Gastrocnemius medialis (tissue), 4 donors: ENCODE measurements at places on chromosomes 1 and 21.

GRCh38 chr1:75731881-75732280, 7.4 kb downstream of the ACADM start:
- no peaks in the 10 kb centered on the region for H3K27me3 ChIP-seq
- H3K4me1 ChIP-seq, result peaks cover 36% of the 10 kb centered on the region
- no peak overlapping the region for H3K4me3 ChIP-seq
- no peak for DNase-seq
- peak overlapping the region; percentile 71 for H3K27ac ChIP-seq

GRCh38 chr1:53507116-53507820, 48.1 kb downstream of the DMRTB1 start:
- no peaks in the 10 kb centered on the region for H3K36me3 ChIP-seq
- DNase-seq, result no peak
- no peaks in the 10 kb centered on the region for H3K4me1 ChIP-seq
- no peaks in the 10 kb centered on the region for H3K27me3 ChIP-seq
- H3K4me3 ChIP-seq, result no peak overlapping the region

GRCh38 chr1:67719329-67720196, 34.6 kb downstream of the GADD45A start:
- H3K4me3 ChIP-seq, result no peak overlapping the region
- H3K27me3 ChIP-seq, result no peaks in the 10 kb centered on the region

DNA sequence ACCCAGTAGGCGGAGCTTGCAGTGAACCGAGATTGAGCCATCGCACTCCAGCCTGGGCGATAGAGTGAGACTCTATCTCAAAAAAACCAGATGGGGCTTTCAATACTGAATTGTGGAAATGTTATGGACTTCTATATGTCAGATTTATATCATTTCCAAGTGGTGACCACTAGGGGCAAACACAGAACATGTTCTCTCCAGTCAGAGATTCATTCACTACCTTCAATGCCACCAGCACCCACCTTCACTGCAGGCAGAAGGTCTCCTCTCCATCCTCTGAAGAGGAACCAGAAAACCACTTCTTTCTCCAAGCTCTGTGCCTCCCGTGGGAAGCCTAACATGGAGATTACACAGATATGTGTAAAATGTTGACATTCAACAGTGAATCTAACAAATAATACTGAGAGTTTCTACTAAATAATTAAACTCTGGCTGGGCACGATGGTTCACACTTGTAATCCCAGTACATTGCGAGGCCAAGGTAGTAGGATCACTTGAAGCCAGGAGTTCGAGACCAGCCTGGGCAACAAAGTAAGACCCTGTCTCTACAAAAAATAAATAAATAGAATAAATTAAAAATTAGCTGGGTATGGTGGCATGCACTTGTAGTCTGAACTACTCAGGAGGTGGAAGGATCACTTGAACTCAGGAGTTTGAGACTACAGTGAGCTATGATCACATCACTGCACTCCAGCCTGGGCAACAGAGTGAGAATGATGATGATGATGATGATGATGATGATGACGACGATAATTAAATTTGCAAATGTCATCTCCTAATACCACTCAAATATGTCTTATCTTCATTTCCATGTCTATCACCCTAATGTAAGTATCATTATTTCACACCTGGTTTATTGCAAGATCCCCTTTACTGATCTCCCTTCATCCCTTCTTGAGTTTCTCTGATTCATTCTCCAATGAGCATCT, 151.1 kb downstream of the ZNF281 start:
- no peaks in the 10 kb centered on the region for H3K36me3 ChIP-seq
- no peak for DNase-seq
- H3K4me1 ChIP-seq, result no peaks in the 10 kb centered on the region
- no peak overlapping the region for H3K4me3 ChIP-seq
- no peaks in the 10 kb centered on the region for H3K27me3 ChIP-seq

DNA sequence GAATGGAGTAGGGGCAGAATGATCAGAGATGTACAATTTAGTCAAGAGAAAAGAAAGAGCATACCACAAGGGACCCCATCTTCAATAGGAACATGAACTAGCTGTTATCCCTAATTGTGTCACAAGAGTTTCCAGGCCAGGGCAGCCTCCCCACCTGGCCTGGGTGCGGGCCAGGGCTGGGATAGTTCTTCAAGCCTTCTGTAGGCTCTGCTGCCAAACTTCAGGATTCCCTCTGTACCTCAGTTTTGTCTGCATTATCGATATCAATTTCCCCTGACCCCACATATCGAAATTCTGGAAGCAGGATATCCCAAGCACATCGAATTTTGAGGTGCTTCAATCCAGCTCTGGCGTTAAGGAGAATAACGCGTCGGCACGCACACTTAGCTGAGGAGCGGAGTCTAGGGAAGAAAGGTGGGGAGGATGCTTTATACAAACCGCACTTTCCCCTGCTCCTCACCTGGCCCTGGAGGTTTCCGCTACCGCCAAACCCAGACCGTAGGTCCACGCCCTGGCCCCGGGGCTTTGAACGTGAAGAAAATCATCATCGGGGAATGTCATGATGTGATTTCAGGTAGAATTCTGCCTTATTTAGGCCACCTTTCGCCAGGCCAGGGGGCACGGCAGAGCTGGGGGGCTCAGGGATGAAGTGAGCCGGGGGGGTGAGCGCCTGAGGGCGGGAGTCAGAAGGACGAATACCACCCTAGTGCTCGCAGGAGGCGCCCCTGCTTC, 7.4 kb downstream of the HLX start:
- DNase-seq, result no peak

- peaks cover 4% of the 10 kb centered on the region for H3K36me3 ChIP-seq
- H3K27ac ChIP-seq, result no peak overlapping the region
- DNase-seq, result no peak
- no peak overlapping the region for H3K4me3 ChIP-seq
These were observed 14.7 kb downstream of the CAPZA1 start for GRCh38 chr1:112634367-112634766.

DNA sequence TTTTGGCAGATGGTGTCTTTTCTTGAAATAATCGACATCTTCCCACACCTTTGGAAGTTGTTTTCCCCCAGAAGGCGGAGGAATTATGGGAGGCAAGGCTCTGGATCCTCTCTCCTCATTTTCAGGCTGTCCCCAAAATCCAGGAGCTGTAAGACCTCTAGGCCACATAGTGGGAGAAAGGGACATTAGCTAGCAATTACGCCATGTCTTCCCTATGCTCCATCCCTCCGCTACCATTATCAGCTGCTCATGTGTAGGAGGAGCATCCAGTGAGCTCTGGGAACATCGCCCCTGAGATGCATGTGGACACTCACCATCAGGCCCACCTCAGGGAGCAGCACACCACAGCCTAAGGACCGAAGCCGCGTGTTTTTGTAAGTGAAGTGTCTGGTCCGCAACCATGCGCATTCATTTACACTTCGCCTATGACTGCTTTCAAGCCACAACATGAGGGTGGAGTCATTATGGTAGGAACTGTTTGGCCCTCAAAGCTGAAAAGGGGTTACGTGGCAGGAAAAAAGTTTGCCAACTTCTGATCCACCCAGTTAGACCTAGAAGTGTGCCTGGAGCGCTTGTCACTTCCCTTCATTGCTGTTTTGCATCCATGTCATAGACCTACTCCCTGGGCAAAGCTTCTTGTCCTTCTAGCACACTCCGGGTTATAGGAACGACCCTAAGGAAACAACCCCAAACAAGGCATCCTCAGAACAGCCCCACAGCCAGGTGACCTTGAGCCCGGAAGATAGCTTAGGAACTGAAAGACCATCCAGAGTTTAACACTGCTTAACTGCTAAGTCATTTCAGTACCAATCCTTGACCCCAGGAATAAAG, 85.5 kb downstream of the C1orf94 start:
- H3K27ac ChIP-seq, result no peak overlapping the region
- H3K4me1 ChIP-seq, result no peaks in the 10 kb centered on the region
- no peaks in the 10 kb centered on the region for H3K36me3 ChIP-seq
- H3K4me3 ChIP-seq, result no peak overlapping the region
- no peak for DNase-seq

- H3K36me3 ChIP-seq, result no peaks in the 10 kb centered on the region
- no peak for DNase-seq
- no peak overlapping the region for H3K27ac ChIP-seq
- H3K4me3 ChIP-seq, result no peak overlapping the region
These were observed 22.7 kb upstream of the DYNLT5 start for GRCh38 chr1:66729523-66729922.

- no peak overlapping the region for H3K27ac ChIP-seq
- H3K36me3 ChIP-seq, result no peaks in the 10 kb centered on the region
- H3K4me3 ChIP-seq, result no peak overlapping the region
These were observed 717.5 kb downstream of the RWDD3 start for GRCh38 chr1:95951371-95952102.

GRCh38 chr1:26701995-26702679, 6.3 kb downstream of the ARID1A start:
- peak overlapping the region; percentile 71 for H3K27ac ChIP-seq
- H3K27me3 ChIP-seq, result no peaks in the 10 kb centered on the region
- no peak for DNase-seq
- no peaks in the 10 kb centered on the region for H3K36me3 ChIP-seq

- no peak overlapping the region for H3K27ac ChIP-seq
- no peaks in the 10 kb centered on the region for H3K4me1 ChIP-seq
- H3K27me3 ChIP-seq, result no peaks in the 10 kb centered on the region
- no peaks in the 10 kb centered on the region for H3K36me3 ChIP-seq
- no peak for DNase-seq
These were observed 29.5 kb upstream of the LAMC1 start for GRCh38 chr1:182993746-182994145.

- H3K36me3 ChIP-seq, result no peaks in the 10 kb centered on the region
- H3K27me3 ChIP-seq, result no peaks in the 10 kb centered on the region
- H3K4me1 ChIP-seq, result no peaks in the 10 kb centered on the region
- no peak for DNase-seq
- H3K27ac ChIP-seq, result no peak overlapping the region
- no peak overlapping the region for H3K4me3 ChIP-seq
These were observed 5.7 kb upstream of the ZNF697 start for GRCh38 chr1:119653839-119654170.

- H3K4me3 ChIP-seq, result no peak overlapping the region
- H3K27ac ChIP-seq, result no peak overlapping the region
- no peaks in the 10 kb centered on the region for H3K4me1 ChIP-seq
- peaks cover 17% of the 10 kb centered on the region for H3K27me3 ChIP-seq
- DNase-seq, result no peak
These were observed 1.4 kb downstream of the ELAVL4 start for GRCh38 chr1:50110151-50110550.

GRCh38 chr1:81432059-81432458, 368.7 kb upstream of the ADGRL2 start:
- DNase-seq, result no peak
- H3K4me3 ChIP-seq, result no peak overlapping the region
- no peaks in the 10 kb centered on the region for H3K36me3 ChIP-seq
- no peak overlapping the region for H3K27ac ChIP-seq
- no peaks in the 10 kb centered on the region for H3K4me1 ChIP-seq

DNA sequence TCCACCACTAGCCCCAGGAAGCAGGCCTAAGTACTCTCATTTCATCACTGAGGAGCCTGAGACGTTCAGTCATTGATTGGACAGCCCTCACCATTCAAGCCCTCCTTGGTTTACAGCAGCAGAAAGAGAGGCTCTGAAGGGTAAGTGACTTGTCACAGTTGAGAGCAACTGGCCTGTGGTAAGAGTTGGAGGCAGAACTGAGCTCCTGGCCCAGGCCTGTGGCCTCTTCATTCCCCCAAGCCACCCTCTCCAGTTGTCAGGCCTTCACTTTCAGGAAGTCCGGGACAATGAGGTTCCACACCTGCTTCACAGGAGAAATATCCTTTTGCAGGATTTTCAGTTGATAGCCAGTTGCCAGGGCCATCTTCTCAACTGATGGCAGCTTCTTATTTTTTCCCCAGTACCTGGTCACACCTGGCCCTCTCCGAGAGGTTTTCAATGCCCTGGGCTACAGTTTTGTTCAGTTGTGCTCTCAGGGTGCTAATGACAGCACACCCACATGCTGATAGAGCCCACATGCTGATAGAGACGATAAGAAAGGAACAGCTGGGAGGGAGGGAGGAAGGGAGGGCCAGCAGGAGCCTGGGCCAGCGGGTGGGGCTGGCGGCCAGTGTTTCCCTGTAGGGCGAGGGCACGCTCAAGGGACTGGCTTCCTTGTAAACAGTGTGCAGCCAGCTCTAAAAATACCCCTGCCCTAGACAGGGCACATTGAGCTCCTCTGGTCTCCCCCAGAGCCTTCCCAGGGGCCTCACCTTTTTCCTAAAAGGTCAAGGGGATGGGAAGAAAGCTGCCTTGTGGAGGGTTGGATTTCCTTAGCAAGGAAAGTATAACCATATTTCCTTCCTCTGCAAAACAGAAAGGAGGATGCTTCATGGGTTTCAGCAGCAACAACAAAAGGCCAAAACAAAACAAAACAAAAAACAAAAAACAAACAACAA, 112.7 kb upstream of the JUN start:
- peak; percentile 90 for DNase-seq
- H3K4me1 ChIP-seq, result peaks cover 86% of the 10 kb centered on the region

- H3K27me3 ChIP-seq, result no peaks in the 10 kb centered on the region
- no peak for DNase-seq
- H3K27ac ChIP-seq, result no peak overlapping the region
- H3K4me1 ChIP-seq, result no peaks in the 10 kb centered on the region
- H3K4me3 ChIP-seq, result no peak overlapping the region
- H3K36me3 ChIP-seq, result no peaks in the 10 kb centered on the region
These were observed 800 bp upstream of the DNMT3L start for GRCh38 chr21:44262338-44263056.

DNA sequence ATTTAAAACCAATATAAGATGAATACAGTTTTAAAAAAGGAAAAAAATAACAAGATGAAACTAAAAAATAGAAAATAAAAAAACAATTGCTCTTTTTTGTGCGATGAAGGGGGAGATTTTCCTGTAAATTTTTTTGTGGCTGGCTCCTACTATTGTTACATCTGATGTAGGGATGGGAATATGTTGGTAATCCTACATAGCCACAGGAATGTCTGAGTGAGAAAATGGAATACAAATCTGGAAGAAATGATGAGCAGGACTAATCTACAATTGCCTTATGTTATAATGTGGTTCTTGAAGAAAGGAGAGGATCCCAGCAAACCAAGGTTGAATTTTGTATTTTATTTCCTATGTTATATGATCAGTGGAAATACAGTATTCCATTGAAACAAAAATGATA, 40.9 kb downstream of the ATP6V1G3 start:
- no peak overlapping the region for H3K4me3 ChIP-seq
- no peaks in the 10 kb centered on the region for H3K27me3 ChIP-seq
- DNase-seq, result no peak
- no peaks in the 10 kb centered on the region for H3K36me3 ChIP-seq

GRCh38 chr1:203197625-203198024, 11.1 kb upstream of the CHI3L1 start:
- no peak overlapping the region for H3K4me3 ChIP-seq
- H3K4me1 ChIP-seq, result peaks cover 42% of the 10 kb centered on the region
- H3K27ac ChIP-seq, result no peak overlapping the region
- DNase-seq, result no peak
- H3K36me3 ChIP-seq, result no peaks in the 10 kb centered on the region

DNA sequence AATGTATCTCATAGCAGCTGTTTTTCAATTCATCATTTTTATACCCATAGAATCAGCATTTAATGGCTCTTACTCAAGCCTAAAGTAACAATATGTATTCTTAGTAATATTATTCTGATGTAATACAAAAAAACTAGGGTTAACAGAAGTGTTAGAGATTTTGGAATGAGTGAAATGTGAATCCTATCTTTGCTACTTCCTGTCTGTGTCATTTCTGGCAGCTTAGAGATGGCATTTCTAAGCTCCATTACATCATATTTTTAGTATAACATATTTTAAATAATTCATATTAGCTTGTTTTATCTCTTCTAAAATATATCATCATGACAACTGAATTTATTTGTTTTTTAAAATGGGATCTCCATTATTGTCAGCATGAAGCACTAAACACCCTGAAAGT, 90.2 kb downstream of the LRRC7 start:
- H3K4me3 ChIP-seq, result no peak overlapping the region
- no peaks in the 10 kb centered on the region for H3K4me1 ChIP-seq
- no peak overlapping the region for H3K27ac ChIP-seq
- no peak for DNase-seq
- no peaks in the 10 kb centered on the region for H3K27me3 ChIP-seq
